ENCODE measurements at places on chromosomes 3 and 15.
A peak's percentile ranks its signal among the peaks of the same experiment; 100 is the strongest.

GRCh38 chr3:142990721-142991120, 10.6 kb upstream of the U2SURP start:
- DNase-seq = no peak

DNA sequence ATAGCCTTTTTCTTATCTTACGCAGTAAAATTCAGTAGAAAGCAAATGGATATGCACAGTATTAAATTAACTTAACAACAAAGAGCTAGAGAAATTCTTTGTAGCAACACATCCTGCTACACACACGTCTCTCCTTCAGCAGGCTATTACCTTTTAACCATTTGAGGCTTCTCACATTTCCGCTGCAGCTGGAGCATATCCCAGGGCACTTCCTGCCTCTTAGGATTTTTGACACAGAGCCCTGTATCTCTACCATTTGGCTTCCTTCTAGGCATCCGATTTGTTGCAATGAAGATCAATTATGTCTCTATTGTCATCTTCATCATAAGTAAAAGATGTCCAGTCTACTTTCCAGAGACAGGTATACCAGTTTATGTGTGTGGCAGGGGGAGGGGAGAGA, 292.4 kb upstream of the CBLB start:
- no peak for DNase-seq

DNA sequence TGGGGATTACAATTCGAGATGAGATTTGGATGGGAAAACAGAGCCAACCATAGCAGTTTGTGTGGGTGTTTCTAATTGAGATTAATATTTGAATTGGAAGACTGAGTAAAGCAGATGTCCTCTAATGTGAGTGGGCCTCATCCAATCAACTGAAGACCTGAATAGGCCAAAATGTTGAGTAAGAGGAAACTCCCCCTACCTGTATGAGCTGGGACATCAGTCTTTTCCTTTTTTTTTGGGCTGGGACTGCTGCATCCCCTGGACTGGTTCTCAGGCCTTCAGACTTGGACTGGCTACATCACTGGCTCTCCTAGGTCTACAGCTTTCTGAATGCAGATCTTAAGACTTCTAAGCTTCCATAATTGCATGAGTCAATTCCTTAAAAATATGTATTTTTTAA, 144.1 kb downstream of the CD47 start:
- no peak for DNase-seq

- DNase-seq = no peak
These were observed 85.6 kb downstream of the BCHE start for GRCh38 chr3:165751637-165752036.

DNA sequence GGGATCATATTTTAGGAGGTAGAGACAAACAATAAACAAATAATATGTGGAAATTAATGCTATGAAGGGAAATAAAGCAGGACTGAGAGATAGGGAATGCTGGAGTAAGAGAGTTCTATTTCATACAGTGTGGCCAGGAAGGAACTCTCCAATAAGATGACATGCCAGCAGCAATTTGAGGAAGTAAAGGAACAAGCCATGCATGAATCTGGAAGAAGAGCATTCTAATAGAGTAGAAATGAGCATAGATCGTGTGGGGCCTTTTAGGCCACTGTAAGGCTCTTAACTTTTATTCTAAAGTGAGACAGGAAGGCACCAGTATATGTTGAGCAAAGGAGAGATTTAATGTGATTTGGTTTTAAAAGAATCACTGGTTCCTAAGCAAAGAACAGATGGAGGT, 126.3 kb downstream of the DMXL2 start:
- no peak for DNase-seq

- DNase-seq = peak; percentile 40
These were observed 87.5 kb upstream of the MYO5C start for GRCh38 chr15:52383100-52383588.

DNA sequence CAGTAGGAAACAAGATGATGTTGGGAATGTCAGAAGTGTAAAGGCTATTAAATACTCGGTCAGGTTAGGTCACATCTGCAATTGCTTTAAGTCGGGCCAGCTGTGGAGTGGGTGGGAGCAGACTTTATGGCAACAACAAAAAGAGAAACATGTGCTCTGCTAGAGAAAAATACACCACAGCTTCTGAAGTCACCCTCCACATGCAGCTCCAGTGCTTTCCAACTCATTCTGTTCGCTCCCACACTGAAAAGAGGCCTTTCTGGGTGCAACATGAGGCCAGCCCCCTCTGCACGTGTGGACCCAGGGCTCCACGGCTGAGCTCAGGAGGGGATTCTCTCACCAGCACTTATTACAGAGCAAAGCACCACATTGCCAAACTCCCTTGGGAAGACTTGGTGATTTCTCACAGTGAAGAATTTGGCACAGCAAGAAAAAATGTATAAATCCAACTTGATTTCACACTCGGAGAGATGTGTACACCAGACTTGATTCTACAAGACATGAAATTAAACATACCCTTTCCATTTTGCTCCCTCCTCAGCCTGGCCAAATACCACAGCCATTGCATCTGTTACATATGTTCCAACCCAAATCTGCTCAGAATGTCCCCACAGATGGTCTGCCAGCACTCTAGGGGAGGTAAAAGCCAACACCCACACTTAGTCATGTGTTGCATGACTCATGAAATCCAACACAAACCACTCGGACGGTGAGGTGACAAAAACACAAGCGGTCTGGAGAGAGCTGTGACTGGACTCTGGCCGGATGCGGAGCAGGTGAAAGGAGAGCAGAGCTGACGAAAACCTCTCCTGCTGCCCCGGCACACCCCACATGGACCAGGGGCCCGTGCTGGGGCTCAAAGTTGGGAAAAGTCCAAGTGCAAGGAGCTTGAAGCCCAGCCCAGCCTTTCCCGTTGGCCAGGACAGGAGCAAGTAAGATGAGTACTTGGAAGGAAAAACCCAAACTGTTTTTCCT, 74.6 kb downstream of the ITGB5 start:
- peak; percentile 98 for DNase-seq

DNA sequence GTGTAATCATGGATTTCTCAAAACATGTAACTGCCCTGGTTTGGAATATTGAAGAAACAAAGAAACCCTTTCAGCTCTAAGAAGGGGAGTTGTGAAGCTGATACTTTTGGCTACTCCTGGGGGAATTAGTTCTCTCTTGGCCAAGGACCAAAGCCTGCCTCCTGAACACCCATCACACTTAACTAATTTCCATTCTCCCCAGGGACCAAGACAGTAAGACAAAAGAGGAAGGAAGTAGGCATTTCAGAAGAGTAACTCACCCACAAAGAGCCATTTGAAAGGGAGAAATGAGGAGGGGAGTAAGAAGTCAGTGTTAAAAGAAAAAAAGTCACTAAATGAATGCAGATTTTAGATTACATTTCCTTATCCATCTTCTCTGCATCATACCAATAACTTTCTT, 328.0 kb upstream of the SOX2 start:
- DNase-seq = no peak

- DNase-seq = no peak
These were observed 298.1 kb downstream of the EPHB1 start for GRCh38 chr3:135093121-135093520.

DNA sequence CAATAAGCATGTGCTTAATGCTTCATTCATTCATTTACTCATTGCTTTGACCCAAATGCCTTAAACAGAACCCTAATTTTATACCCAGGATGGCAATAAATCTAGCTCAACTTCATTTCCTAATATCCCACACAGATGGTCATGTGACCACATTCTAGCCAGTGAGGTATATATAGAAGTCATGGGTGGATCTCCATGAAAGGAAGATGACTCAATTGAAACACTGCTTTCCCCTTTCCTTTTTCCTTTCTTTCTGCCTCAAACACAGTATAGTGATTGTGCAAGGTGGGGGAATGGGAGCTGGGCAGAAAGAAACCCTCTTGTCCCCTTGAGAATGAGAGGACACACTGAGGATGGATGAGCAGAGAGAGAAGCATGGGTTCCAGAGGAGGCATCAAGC, 183.5 kb upstream of the PRICKLE2 start:
- no peak for DNase-seq

- DNase-seq = no peak
These were observed 324.1 kb upstream of the ICE2 start for GRCh38 chr15:60803059-60803458.

- no peak for DNase-seq
These were observed 210.4 kb downstream of the MCTP2 start for GRCh38 chr15:94441760-94442159.

DNA sequence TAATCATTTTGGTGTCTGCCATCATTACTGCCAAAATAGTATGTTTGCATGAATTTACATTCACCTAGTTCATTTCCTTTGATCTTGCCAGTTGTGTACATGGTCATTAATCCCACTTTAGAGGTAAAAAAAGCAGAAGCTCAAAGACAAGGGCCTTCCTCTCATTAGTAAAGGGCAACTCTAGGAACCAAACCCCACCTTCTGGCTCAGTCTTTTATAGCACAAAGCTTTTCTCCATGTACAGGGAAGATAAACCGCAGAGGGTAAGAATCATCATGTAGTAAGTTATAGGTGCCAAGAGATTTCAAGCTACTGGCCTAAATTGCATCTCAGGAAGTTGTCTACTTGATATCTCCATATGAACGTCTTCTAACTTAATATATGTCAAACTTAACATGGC, 19.3 kb upstream of the SPG21 start:
- DNase-seq = peak; percentile 17

GRCh38 chr3:59088761-59089160, 38.9 kb upstream of the CFAP20DC start:
- no peak for DNase-seq

GRCh38 chr15:77988347-77989295, 88.9 kb downstream of the TBC1D2B start:
- no peak for DNase-seq
